Spinal cord (tissue), 10 donors: ENCODE measurements at places on chromosomes 1 and 21. TPM values are rescaled to one million over a fixed set of nuclear protein-coding genes. Genes with fewer than 3 reads are reported as not detected.

- H3K4me1 ChIP-seq: no peaks in the 10 kb centered on the region
- no peak overlapping the region for H3K4me3 ChIP-seq
- no peaks in the 10 kb centered on the region for H3K36me3 ChIP-seq
- no peak for DNase-seq
- H3K27ac ChIP-seq: no peak overlapping the region
These were observed 40.6 kb downstream of the CTTNBP2NL start for GRCh38 chr1:112436384-112437156.

- no peak overlapping the region for H3K27ac ChIP-seq
- no peaks in the 10 kb centered on the region for H3K27me3 ChIP-seq
- no peak overlapping the region for H3K4me3 ChIP-seq
- DNase-seq: peak; percentile 57
- no peaks in the 10 kb centered on the region for H3K4me1 ChIP-seq
- H3K36me3 ChIP-seq: peaks cover 6% of the 10 kb centered on the region
These were observed 88.4 kb downstream of the SDCCAG8 start for GRCh38 chr1:243343970-243344937.

GRCh38 chr1:169762699-169763098, 28.8 kb upstream of the SELE start:
- no peak overlapping the region for H3K27ac ChIP-seq
- H3K27me3 ChIP-seq: no peaks in the 10 kb centered on the region
- H3K4me1 ChIP-seq: no peaks in the 10 kb centered on the region
- no peak overlapping the region for H3K4me3 ChIP-seq

GRCh38 chr1:205351984-205352713, 4.6 kb downstream of the KLHDC8A start:
- DNase-seq: no peak
- no peak overlapping the region for H3K4me3 ChIP-seq
- no peak overlapping the region for H3K27ac ChIP-seq
- no peaks in the 10 kb centered on the region for H3K27me3 ChIP-seq
- peaks cover 59% of the 10 kb centered on the region for H3K4me1 ChIP-seq
- peaks cover 4% of the 10 kb centered on the region for H3K36me3 ChIP-seq

GRCh38 chr1:232291261-232291660, 338.7 kb downstream of the SIPA1L2 start:
- no peaks in the 10 kb centered on the region for H3K27me3 ChIP-seq
- no peak overlapping the region for H3K4me3 ChIP-seq
- no peak for DNase-seq
- H3K4me1 ChIP-seq: no peaks in the 10 kb centered on the region

DNA sequence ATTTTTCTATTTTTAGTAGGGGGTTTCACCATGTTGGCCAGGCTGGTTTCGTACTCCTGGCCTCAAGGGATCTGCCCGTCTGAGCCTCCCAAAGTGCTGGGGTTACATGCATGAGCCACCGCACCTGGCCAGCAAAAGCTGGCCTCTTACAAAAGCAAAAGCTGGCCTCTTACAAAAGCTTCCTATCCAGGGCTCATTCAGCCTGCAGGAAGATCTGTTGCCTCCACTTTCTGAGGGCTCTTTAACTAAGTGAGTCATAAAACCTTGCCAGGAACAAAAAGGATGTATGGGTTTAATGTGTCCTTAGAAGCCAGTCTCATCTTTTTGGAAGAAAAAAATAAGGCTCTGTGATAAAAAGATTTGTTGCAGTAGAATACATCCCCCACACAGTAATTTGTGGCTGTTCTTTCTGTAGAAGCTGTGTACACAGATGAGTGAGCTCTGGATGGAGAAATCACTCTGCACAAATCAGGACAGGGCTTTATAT, 15.0 kb downstream of the HTR1D start:
- no peaks in the 10 kb centered on the region for H3K4me1 ChIP-seq
- no peaks in the 10 kb centered on the region for H3K36me3 ChIP-seq
- H3K27me3 ChIP-seq: no peaks in the 10 kb centered on the region

Gene SLAMF9
- polyA plus RNA-seq: not detected

Gene LEMD1
- polyA plus RNA-seq: 7.2 TPM

Gene SMIM34
- polyA plus RNA-seq: 0.92 TPM

Gene S100A3
- not detected for polyA plus RNA-seq

Gene FCRL6
- not detected for polyA plus RNA-seq

Gene PLEKHA6
- 31.2 TPM for polyA plus RNA-seq
